Hippocampal formation (tissue), 2 donors: ENCODE measurements at places on chromosomes 1 and 21.

GRCh38 chr1:223709598-223709997 is 2.7 kb upstream of the CAPN2 start:
- DNase-seq = no peak

- DNase-seq = no peak
Observed at GRCh38 chr1:225700889-225701465, 48.1 kb upstream of the ENAH start.

DNA sequence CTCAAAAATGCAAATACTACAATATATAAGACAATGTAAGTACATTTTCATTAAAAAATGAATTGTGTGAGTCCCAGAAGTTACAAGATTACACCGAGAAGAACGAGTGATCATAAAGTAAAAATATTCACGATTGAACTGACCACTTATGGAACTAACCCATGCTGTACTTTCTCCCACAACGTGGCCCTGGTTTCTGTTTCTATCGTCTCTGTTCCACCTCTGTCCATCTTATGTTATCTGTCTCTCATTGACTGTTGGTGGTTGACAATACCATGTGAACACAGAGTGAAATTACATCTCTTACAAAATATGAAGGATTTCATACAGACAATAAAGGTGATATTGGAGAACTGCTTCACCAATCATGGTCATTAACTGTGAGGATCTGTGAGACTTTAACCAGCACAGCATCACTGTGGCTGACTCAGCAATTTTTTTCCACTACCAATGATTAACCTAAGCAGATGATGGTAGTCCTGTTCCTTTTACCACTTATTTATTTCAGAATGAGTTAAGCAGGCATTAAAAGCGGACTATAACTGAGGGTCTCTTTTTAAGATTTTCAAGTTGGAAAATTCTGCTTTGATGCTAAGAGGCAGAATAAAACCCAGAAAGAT is 165.1 kb downstream of the TGFB2 start:
- no peak for DNase-seq

DNA sequence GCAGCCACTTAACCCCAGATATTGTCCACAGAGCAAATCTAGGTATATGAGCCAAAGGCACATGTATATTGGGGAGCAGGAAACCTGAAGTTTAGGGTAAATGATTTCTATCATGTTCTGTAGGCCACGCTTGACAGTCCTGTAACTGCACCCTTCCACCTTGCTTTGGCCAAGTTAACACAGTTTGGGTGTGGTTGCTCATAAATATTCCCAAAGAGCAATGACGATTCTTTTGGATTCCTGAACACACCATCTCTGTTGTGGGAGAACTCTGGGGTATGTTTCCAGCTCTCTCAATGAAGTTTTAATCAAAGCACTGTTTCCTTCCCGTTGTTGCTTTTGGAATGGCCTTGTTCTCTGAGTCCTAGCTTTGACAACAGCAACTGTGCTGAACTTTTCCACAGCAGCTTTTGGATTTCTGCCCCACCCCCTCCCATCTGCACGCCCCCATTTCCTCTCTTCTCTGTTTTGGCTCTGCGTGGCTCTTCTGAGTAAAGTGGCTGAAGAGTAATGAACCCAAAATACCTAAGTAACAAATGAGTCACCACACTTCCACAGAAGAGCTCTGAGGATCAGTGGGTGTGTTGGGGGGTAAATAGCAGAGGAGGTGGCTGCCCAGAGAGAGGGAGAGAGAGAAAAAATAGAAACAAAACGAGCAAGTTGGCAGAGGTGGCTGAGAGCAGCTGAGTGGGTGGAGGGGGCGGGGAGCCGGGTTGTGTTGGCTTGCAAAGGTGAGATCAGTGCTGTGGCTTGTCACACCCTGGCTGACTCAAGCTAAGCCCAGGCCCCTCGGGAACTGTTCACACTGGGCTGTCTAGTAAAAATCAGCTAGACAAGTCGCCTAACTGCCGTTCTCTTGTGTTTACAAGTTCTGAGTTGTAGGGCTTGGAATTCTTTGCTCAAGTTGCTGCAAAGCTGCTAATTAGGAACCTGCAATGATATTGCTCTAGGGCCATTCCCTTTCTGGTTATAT is 26.9 kb upstream of the RAP1A start:
- DNase-seq = no peak

DNA sequence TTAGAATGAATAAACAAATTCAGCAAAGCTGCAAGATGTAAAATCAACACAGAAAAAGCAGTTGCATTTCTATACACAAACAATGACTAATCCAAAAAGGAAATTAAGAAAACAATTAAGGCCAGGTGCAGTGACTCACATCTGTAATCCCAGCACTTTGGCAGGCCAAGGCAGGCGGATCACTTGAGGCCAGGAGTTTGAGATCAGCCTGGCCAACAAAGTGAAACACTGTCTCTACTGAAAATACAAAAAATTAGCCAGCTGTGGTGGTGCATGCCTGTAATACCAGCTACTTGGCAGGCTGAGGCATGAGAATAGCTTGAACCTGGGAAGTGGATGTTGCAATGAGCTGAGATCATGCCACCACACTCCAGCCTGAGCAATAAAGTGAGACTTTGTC is 22.3 kb downstream of the THEM4 start:
- no peak for DNase-seq

GRCh38 chr1:24418898-24419628 is 3.5 kb downstream of the NIPAL3 start:
- DNase-seq = peak; percentile 65

DNA sequence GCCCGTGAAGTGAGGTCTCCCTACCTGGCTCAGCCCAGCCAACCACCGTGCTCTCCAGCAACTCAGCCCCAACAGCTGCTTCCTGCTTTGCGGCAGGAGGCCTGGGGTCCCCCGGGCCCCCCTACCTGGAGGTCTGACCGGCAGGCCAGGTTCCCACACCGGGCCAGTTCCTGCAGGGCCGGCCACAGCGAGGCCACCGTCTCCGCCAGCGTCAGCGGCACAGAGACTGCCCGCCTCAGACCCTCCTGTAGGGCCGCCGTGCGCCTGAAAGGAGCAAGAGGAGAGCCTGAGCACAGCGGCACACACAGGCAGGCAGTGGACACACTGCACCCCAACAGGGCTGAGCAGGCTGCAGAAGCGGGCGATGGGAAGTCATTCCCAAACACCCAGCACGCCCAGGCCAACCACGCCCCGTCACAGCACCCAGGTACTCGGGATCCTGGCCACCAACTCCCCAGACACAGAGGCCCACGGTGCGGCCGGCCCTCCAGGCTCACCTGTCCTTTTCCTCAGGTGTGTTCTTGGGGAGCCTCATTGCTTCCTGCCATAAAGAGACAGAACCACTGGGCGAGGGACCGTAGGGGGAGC is 16.9 kb downstream of the FTCD start:
- DNase-seq = no peak

- DNase-seq = peak; percentile 80
Observed at GRCh38 chr21:29298348-29299045, at the start of gene BACH1. Gene BACH1, plus strand, starts transcription at chr21:29298922. Its CDS starts 22,359 bp downstream, at chr21:29321281.

DNA sequence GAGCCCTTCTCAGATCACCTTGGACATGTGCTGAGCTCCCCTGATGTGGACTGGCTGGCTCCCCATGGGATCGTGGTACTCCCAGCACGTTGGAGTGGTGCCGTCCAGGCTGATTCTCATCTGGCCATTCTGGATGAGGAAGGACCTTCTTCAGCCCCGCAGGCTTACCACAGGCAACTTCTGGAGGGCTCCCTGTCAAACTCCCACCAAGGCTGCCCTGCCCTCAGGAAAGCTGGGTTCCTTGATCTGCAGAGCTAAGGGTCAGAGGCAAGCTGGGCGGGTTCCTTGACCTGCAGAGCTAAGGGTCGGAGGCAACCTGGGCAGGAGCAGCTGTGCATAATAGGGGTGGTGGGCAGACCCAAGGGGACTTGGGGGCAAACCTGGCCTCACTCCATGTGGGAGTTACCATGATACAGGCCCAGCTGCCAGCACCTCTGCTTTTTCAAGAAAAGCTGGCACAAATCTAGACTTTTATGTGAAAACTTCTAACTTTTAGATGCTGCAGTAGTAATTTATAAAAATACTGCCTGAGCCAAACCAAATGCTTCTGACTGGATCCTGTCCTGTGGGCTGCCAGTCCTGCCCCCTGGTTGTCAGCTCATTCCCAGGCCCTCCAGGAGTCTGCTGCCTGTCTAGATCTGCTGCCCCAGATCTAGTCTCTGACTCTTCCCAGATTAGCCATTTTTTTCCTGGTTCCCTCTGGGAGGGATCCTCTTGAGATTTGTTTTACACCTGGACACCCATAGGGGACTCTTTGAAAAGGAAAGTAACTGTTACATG is 5.6 kb upstream of the THEM5 start:
- no peak for DNase-seq
